ENCODE measurements at places on chromosomes 3 and 15. TPM values are rescaled to one million over a fixed set of nuclear protein-coding genes. Genes with fewer than 3 reads are reported as not detected.
A peak's percentile ranks its signal among the peaks of the same experiment; 100 is the strongest.

- DNase-seq, result peak; percentile 42
These were observed 74.2 kb upstream of the SATB1 start for GRCh38 chr3:18499301-18499700.

DNA sequence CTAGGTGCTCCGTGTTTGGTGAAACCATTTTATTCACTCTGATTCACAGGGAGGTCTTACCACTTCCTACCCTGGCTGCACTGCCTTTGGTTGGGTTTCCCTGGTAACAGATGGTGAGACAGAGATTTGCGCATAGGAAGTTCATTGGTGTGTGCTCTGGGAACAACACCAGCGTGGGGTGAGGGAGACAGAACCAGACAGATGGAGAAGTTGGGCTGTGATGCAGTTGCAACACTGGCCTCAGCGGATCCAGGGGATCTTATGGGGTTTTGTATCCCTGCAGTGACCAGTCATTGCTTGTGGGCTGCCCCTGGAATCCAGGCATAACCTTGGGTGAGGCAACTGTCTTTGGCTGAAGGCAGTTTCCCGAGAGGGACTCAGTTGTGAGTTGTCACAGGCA is 12.5 kb upstream of the IL16 start:
- DNase-seq, result no peak

DNA sequence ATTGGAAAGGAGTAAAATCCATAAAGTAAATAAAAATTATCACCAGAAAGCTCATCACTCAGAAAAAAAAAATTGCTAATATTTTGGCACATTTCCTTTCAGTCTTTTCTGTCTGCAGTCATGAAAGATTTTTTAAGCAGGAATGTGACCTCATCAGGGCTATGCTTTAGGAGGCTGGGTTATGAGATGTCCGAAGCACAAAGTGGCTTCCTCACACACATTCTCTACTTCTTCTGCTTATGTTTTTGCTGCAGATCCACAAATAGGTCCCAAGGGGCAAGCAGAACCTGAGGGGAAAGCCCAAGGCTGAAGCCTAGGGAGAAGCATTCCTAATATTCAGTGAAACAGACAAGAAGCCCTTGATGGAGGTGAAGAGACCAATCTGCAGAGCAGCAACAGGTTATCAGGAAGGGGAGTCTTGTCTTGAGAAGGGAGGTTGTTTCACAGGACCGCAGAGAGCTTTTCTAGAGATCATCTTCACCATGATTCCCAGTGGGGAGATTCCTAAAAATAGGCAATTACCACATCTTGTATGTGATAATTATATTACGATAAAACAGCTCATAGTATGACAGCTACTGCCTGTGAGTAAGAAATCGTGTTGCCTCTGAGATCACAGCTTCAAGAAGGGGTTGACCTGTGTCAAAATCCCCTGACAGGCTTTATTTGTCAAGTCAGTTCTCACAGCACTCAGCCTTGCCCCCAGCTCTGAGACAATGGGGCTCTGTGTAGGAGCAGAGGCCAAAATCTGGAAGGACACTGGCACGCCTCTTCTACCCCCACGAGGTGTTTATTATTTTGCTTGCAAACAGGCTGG is 60.5 kb downstream of the IGF2BP2 start:
- DNase-seq, result no peak

- DNase-seq, result no peak
These were observed 1.0 kb upstream of the DLL4 start for GRCh38 chr15:40927873-40928806.

Gene CSTA
- not detected for total RNA-seq

All from activated naive CD4-positive, alpha-beta T cell treated with anti-CD3 and anti-CD28 coated beads for 36 hours (primary cell).